Stimulated activated CD8-positive, alpha-beta memory T cell treated with anti-CD3 and anti-CD28 coated beads, Interleukin-4, amount 100 ng/mL, for 48 hours (primary cell): ENCODE measurements at places on chromosomes 1 and 21.

- DNase-seq, result no peak
These were observed 106.8 kb downstream of the NTNG1 start for GRCh38 chr1:107247679-107248078.

- DNase-seq, result peak; percentile 31
These were observed 200.7 kb downstream of the CHRM3 start for GRCh38 chr1:239587066-239587465.

DNA sequence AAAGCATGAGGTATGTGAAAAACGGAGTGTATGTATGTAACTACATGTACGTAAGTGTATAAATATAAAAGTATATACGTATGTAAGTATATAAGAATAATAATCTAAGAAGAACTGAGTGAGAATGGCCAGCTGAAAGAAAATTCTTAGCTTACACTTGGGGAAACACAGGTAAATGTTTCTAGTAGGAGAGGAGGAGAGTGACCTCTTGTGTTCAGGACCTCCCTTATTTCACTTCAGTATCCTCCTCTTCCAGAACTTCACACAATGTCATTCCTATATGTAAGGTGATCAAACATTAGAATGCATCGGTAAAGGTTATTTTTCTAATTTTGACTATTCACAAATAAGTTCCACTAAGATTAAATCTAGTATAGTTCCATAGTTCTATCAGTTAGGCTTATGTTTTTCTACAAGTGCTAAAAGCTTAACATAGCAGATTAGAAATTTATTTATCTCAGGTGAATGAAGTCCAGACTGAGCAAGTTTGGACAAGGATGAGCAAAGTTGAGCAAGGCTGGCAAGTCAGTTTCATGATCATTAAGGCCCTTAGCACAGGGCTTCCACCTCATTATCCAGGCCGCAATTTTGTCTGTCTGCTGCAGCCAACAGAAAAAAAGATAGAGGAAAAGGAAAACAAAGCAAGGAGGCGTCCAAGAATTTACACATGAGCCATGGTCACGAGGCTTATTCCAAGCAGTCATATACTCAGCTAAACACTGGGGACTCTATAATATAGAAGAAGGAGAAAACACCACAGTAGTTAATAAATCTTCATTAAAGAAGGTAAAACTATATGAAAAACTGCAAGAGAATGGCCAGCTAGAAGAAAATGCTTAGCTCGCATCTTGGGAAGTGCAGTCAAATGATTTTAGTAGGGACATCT, 7.1 kb upstream of the MROH9 start:
- no peak for DNase-seq

- no peak for DNase-seq
These were observed 4.0 kb downstream of the LIX1L start for GRCh38 chr1:145953861-145954260.

DNA sequence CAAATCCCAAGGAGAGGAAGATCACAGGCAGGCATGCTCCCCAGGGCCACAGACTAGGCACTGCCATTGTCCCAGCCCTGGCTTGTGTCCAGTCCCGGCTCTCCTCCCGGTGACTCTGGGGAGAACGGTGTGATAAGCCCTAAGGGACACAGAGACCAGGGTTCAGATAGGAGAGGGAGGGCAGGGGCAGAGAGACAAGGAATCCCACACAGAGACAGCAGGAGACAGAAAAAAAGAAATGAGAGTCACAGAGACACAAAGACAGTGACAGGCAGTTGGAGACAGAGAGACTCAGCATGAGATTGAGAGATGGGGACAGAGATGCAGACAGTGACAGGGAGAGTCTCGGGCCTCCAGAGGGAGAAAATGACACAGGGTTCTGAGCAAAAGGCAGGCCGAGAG, 361 bp downstream of the INSRR start:
- no peak for DNase-seq

DNA sequence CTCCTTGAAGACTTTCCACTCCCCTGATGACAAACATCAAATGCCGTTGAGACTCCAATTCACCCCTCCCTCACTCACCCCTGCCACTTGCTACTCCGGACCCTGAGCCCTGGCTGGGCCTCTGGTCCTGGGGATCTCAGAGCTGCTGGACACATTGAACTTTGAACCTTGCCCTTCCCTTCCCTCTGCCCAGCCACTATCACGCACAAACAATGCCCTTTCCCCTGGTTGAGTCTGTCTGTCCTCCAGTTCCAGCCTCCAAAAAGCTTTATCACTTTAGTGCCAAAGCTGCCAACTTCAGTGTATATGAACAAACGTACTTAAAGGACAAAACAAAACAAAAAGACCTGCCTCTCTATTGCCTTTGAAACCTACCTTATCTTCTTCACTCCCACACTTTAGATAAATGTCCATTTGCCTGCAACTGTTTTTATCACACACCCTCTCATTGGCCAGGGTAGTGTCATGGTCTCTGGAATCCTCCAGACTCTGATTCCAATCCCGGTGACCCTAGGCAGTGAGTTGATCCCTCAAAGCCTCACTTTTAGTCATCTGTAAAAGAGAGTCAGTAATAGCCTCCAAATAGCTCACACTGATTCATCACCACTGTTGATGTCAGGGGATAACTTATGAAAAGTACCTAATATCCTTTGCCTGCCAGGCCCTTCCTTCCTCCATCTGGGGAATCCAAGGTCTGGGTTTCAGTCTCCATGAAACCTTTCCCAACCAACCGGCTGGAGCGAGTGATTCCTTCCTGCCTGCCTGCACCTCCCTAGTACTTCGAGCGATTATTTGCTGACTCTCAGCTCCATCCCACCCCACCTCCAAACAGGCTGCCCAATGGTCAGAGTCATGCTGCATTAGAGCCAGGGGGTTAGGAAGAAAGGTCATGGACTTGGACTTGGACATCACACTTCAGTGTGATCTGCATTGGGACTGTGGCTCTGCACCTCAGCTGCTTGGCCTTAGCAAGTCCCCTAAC, 15.9 kb upstream of the SPOCD1 start:
- DNase-seq, result no peak

DNA sequence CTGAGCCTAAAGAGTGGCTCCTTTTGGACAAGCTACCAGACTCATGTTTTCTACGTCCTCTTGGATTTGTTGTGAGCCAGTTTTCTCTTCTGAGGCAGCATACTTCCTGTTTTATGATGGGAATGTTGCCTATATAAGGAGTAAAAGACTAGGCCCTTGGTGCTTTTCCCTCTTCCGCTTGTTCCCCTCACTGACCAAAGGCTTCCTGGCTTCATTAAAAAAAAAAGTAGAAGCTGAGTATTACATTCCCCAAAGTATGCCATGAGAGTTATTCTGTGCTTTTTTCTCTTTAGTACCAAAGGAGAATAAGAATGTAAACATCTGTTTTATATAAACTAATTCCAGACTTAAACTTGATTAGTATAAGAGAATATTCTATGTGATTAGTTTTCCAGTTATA, 6.5 kb upstream of the HMCN1 start:
- DNase-seq, result no peak

DNA sequence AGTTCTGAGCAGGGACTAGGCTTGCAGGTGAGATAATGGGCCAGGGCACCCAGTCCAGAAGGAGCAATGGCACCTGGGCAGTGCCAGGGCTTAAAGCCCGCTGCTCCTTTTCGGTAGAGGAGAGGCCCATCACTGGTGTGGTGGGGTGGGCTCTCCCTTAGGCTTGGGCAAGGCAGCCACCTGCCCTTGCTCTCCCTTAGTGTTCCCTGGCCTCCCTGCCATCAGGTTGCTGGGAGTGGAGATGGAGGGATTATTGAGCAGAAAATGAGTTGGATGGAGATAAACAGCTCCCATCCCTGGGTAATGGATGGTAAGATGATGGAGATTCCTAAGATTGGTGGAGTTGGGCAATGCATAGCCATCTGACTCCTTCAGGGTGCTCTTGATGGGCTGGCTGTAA, 7.9 kb downstream of the MYOG start:
- DNase-seq, result no peak

- DNase-seq, result no peak
These were observed 213.8 kb downstream of the URB2 start for GRCh38 chr1:229839800-229840199.

- DNase-seq, result no peak
These were observed 1423.9 kb upstream of the PRMT6 start for GRCh38 chr1:105632342-105633196.

DNA sequence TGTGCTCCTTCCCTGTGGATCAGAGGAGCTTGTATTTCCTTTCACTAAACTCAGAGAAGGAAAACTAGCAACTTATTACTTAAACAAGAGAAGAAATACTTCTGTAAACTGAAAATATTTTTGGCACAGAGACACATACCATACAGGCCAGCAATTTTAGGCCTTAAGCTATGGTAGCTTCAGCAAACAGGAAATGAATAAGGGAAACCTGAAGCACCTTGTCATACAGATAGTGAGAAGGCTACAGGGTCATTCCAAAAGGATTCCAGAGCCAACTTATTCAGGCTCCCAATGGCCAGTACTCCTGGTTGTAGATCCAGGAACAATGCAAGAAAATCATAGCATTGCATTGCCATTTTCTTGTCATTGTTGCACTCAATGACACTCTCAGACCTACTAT, 9.1 kb upstream of the KYAT3 start:
- no peak for DNase-seq

DNA sequence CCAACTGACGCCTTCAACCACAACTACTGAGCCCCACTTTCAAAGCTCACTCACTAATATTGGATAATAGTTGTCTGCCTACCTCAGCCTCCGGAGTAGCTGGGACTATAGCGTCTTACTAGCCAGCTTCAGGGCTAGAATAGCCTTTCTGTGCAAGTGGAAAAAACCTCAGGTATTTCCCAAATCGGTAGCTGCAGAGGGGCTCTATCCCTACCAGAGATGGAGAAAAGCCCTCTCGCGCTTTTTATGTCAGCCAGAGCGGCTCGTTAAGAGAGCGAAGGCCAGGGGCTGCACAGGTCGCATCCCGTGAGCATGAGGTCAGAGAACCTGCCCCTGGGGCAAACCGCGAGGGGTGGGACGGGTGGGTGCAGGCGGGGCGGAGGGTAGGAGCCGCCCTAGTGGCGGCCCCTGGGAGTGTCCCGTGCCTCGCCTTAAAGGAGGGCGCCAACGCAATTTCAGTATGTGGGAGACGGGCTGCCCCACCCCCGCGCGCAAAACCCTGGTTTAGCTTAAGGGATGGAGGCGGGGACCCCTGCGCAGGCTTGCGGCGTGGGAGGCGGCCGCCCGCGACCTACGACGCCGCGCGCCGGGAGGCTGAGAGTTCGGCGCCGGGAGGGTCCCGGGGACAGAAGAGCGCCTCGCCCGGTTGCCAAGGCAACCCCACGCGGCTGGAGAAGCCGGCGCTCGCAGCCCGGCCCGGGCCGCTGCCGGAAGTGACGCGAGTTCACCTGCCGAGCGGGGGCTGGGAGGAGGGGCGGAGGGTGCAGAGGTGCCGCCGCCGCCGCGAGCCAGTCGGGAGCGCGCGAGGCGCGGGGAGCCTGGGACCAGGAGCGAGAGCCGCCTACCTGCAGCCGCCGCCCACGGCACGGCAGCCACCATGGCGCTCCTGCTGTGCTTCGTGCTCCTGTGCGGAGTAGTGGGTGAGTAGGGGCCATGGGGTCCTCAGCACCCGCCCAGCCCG, at the start of gene CXADR:
TSS of gene CXADR (plus strand) at position 791 of the 961 bp plus-strand sequence. CDS start at position 878, 87 bp downstream.
- DNase-seq, result peak; percentile 77

DNA sequence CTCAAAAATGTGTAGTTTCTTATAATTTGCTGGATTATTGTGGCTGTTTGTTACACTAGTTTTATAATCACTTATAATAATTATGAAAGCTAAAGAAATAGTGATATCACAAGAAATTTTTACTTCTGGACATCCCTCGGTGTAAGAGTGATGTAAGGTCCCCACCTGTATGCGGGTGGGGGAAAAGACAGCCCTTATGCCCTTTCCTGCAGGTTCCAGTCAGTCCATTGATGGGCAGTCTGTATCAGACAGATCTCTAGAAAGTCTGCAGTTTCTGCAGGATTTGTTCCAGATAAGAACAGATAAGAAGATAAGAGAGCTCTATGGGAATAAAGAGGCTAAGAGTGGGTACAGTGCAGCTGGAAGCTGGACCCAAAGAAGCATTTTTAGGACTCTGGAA, 89.3 kb downstream of the NTNG1 start:
- DNase-seq, result no peak

- no peak for DNase-seq
These were observed 197.7 kb downstream of the SMYD3 start for GRCh38 chr1:246309247-246309884.

- DNase-seq, result no peak
These were observed 40.5 kb upstream of the SYT2 start for GRCh38 chr1:202750761-202751160.

GRCh38 chr1:53024117-53024516, 37.9 kb upstream of the PODN start:
- no peak for DNase-seq

GRCh38 chr1:17233675-17234320, 15.1 kb upstream of the PADI3 start:
- no peak for DNase-seq

- DNase-seq, result no peak
These were observed 198.6 kb downstream of the PTPRC start for GRCh38 chr1:198837278-198838021.

GRCh38 chr1:1758059-1758621, 20.1 kb downstream of the NADK start:
- DNase-seq, result no peak

DNA sequence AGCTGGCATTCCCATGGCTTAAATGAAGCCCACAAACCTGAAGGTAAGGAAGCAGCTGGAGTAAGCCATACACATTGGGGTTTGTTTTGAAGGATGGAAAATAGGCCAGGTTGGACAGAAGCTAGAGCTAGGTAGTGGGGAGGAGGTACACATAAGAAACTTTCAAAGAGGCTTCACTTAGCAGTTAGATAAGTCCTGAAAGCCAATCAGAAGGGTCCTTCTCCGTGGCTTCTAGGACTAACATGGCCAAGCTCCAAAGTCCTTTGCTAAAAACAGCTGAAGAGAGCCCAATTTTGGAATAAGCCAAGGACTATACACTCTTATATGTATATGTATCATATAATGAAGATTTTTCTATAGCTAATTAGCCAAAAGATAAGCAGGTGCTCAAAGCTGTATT, 1.8 kb downstream of the EYA3 start:
- DNase-seq, result no peak

GRCh38 chr1:8430476-8430875, 112.6 kb downstream of the SLC45A1 start:
- DNase-seq, result no peak

GRCh38 chr21:14241297-14241696, 25.3 kb downstream of the RBM11 start:
- no peak for DNase-seq
